Sciatic nerve (tissue), 2 donors: ENCODE measurements at places on chromosomes 4 and X.

DNA sequence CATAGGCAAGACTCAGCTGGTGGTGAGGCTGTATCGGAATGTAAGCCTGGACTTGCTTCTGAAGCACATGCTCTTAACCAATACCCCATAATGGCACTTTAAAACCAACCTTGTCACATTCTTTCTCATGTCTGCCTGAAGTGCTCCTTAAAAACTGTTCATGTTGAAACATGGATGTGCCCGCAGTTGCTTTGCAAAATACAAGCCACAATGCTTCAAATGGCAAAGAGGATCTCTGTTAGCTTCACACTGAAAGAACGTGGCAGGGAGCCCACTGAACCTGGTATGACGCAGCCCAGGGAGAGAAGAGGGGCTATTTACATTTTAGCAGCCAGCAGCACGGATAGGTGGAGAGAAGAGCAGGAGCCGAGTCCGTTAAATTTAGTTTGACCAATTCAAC lies 29.3 kb downstream of the SOD3 start:
- no peak for DNase-seq

GRCh38 chr4:150164055-150164454 lies 85.8 kb downstream of the DCLK2 start:
- DNase-seq = no peak

DNA sequence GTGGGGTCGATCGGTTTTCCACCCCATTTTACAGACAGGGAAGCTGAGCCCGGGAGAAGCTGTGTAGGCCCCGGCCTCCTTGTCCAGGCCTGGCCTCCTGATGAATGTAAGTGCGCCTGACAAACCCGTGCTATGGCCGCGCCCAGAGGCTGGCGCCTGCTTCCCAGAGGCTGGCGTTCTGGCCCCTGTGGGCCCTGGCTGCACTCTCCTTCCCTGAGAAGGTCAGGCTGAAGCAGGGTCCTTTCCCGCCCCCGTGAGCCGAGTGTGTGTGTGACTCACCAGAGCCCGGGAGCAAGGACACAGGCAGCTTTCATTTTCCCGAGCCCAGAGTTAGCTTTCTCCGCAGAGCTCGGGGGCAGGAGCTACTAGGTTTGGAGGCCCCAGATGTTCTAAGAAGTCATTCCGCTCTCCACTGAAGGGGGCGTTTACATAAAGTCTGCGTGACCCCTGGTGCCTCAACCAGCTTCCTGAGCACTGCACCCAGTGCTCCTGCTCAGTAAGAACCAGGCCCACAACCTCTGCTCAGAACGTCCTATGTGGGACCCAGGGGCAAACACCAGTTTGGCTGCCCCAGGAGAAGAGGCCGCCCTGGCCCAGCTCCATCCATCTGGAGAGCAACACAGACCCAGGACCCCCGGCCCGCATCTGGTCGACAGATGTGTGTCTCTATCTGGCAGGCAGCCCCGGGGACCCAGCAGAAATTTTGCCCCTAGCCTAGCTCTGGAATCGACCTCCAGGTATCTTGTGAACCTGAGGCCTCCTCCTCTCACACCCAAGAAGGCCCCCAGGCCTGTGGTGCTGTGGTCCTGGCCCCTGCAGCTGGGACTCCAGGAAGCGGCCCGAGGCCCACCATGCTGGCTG lies 13.6 kb downstream of the UVSSA start:
- DNase-seq = no peak

DNA sequence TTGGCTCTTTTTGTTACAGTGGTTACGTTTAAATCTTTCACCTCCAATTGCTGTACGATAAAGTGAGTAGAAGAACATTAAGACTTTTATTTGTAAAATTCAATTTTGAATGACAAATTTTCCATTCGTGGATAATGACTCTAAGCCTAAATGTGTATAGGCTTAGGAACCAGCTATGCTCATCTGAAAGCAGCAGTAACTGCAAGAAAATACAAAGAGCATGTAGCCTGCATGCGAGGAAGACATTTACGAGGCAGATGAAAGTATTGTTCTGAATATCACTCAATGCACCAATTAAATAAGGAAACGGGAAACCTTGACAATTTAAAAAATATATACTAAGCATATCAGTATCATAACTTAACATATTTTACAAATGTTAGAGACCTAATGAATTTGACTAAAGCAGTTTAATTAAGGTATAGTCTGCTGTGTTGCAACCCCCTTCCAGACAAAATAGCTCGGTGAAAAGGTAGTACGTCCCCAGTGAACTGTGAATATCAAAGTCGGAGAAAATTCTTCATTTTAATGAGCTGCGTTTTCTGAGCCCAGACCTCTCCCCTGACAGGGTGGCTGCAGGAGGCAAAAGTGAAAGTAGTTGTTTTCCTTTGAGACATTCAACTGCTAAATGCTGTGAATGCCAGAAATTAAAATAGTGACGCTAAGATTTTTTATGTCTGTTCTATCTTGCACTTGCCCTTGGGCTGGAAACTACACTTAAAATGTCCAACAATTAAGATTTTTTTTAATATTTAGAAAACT lies 1236.5 kb upstream of the TENM3 start:
- DNase-seq = no peak

DNA sequence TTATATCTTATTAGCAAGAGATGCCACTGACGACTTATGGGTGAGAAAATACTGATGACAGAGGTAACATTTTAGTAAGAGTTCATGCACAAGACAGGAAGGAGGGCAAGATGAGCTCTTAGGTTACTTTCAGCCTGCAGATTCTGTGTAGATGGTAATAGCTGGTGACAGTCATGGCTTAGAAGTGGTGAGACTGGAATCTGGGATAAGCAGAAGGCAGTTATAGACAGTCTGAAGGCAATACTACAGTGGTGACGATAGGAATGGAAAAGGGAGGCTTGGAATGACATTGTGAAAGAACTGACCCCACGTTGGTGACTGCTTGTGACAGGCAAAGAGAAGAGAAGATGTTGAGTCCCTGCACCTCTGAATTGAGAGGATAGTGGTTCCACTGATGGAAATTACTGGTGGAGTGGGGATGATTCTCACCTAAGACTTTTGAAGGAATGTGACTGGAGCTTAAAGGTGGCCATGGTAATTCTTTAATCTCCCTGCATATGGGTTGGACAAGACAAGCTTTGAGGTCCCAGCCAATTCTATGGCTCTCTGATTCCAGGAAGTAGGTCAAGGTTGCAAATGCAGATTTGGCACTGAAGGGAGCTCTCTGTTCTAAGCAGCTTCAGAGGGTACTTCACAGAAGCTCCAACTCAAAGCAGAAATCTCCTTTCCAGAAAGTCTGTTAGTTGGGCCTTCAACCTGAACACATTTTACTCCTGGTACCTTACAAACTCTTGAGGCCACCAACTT lies 99.7 kb downstream of the RASL11B start:
- no peak for DNase-seq
